LNCaP clone FGC (cell line): ENCODE measurements at places on chromosomes 6 and 20.

- peak; percentile 22 for DNase-seq
These were observed 689.4 kb upstream of the MAP3K7 start for GRCh38 chr6:91276315-91276714.

- peak; percentile 74 for DNase-seq
These were observed 107.3 kb downstream of the SYCP2 start for GRCh38 chr20:59825944-59826759.

DNA sequence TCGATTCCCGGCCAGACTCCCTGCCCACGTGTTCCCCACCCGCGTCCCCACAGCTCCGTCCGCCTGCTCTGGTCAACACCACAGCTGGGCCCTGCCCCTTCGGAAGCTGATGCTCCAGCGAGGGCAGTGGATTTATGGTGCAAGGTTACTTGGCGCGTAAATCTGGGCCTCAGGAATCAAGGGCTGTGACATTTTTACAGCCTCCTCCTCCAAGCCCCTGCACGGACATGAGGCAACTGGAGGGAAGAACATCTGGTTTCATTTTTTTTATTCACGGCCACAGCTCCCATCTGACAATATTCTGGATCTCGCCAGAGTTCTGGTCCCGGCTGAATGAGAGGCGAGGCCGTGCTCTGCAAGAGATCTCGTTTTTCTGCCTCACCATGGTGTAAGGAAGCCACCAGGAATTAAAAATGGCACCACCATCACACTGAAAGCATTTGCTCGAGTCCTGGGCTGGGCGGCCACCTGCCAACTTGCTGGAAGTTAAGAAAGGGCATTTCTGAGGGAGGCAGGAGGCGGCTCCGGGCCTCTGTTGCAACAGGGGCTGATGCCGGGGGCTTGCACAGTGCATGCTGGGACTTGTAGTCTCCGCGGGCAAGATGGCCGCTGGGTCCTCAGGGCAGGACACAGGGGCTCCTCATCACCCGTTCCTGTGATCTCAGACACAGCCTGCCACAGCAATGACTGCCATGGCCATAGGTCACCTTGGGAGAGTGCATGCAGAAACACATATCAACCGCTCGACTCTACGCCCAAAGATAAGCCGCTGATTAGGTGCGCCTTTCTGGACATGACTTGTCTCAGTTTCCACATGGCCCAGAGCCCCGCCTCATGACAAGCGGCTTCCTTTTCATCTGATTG, 148.5 kb downstream of the LY86 start:
- no peak for DNase-seq

DNA sequence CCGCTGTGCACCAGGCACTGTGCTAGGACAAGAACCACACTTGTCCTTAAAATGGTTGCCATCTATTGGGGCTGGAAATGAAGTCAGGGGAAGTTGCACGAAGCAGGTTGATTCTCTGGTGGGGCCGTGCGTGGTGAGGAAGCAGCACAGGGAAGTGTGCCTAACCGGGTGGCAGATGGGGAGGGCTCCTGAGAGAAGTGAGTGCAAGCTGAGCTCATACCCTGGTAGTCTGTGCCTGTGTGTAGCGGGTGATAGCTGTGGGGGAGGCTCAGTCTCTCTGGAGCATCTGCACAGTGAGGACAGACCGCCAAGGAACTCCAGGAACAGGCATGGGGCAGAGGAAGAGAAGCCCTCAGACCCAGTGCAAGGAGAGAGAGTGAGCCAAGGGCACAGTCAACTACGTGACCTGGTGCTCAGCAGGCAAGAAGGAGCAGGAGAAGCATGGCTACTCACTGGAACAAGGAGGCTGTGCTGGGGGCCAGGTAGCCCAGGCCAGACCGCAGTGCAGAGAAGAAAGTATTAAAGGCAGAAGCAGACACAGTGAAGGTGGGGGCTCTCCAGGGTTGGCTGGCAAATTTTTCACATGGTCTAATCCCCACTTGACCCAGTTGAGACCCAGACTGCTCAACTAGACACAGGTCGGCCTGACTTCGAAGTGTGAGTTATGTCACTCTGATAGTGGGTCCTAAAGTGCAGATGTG, 155.0 kb downstream of the CDH26 start:
- DNase-seq: no peak

- no peak for DNase-seq
These were observed 370.3 kb upstream of the OPRM1 start for GRCh38 chr6:153668758-153669157.

- no peak for DNase-seq
These were observed 397.4 kb downstream of the C6orf118 start for GRCh38 chr6:164911873-164912580.

DNA sequence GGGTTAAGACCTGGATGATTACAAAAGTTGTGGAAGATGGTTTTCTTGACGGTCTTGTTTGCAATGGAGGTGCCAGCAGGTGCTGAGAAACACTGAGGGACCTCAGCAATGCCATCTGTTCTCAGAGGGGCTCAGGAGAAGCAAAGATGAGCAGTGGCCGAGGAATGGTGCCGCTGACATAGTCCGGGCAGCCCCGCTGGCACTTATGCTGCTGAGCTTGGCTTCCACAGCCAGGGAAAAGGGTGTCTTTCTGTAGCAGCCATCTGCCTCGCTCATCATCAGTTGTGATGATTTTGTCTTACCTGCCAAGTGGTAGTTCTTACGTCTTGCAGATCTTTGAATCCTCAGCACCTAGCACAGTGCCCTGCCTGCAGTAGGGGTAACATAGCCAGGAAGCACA, 55.7 kb downstream of the PPP1R14C start:
- DNase-seq: no peak

- DNase-seq: no peak
These were observed 4.6 kb upstream of the GJB7 start for GRCh38 chr6:87333591-87334181.

DNA sequence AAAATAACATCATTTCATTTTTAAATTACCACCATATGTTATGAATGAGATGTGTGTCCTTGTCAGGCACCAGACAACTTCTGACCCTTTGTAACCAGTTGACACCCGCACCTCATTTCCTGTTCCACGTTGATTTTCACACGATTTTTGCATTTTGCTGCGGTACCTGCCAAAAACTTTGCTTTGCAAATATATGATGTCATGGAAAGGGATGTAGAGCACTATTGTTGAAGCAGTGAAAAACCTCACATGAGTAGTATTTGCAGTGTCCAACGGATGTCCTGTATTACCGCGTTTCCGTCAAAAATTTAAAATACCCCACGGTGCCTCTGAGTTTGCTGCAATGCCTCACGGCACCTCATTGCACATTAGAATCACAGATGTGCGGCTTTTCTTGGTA, 115.6 kb downstream of the MTHFD1L start:
- DNase-seq: no peak

DNA sequence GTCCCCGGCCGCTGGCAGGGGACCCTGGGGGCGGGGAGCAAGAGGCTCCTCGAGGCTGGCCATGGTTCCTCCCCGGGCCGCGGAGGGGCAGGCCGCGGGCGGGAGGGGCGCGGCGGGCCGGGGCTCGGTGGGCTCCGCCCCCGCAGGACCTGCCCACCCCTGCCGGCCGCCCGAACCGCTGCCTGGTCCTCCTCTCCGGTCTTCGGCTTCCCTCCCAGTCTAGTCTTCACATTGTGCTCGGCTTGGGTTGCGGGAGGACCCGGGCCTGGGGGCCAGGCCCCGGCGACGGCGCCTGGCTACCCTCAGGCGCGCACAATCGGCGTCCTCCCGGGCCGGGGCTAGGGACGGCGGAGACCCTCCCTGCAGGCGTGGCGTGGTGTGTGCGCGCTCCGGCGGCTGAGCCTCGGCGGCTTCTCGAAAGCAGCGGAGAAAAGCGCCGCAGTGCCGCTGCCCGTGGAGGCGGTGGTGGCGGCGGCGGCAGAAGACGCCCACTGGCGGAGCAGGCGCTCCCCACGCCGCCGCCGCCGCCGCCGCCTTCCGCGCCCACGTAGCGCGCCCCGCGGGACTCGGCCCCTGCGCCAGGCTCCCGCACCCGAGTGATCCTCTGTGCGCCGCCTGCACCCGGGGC, at the start of gene PDE10A:
TSS of gene PDE10A (minus strand) at position 493 of the 628 bp plus-strand sequence. CDS start at position 63, 430 bp downstream.
- DNase-seq: no peak

GRCh38 chr20:6764619-6765018, 2.9 kb upstream of the BMP2 start:
- DNase-seq: no peak

DNA sequence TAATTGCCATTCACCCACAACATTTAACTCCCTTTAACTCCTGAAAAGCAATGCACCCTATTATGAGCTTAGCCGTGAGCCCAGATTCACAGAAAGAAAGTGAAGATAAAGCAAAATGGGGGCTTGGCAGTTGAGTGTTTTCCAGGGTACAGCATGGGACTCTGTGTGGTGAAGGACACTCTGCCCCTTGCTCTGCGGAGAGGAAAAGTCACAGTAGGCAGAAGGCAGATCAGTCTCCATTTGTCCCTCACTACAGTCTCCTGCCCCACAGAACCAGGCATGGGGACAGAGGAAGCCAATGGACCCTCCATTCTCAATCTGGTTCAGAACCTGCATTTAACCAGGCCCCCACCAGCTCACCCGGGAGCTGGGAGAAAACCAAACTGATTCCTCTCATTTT, 30.8 kb upstream of the SH3BGRL2 start:
- no peak for DNase-seq
